ENCODE measurements at places on chromosomes 11 and 22.
A peak's percentile ranks its signal among the peaks of the same experiment; 100 is the strongest.

DNA sequence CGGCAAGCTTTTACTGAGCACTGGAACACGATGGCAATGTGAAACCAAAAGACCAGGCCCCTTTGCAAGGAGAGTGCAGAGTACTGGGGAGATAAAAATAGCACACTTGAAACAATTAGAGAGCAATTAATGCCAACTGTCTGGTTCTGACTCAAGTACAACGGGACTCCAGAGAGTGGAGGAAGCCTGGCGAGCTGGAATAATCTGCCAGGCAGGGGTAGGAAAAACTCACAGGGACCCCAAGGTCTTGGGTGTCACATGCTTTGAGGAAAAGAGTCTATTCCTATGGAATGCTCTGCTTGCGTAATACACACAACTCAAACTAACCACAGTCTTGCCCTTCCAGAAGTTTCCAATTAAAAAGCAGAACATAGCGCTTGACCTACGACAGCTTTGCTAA, 113.0 kb upstream of the CLMP start:
- DNase-seq = no peak

- DNase-seq = no peak
Observed at GRCh38 chr22:29022101-29022817, 39.4 kb downstream of the C22orf31 start.

GRCh38 chr22:43227239-43227630, 40.3 kb upstream of the TTLL12 start:
- DNase-seq = no peak

DNA sequence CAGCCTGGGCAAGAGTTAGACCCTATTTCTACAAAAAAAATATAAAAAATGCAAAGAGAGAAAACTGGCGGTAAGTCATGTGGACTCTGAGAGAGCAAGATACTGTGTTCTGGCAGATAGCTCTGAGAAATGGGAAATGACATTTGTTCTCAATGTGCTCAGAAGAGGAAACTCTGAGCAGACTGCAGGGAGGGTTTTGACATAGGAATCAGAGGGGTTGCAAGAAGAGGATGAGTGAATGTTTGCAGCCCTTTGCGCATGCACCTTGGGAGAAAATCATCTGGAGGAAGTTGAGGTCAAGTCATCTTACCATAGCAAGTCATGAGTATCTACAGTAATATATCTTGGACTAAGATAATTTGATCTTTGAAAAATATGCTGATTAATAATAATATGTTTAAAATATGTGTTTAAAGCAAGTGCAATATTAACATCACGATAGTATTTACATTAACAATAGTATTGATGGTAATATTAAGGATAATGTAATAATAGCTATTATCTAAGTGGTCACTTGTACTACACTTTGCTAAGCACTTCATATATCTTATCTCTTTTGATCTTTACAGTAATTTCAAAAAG, 2.6 kb downstream of the ACER3 start:
- no peak for DNase-seq

- no peak for DNase-seq
Observed at GRCh38 chr11:129637473-129637872, 178.2 kb upstream of the TMEM45B start.

GRCh38 chr11:81644239-81644840, 1089.3 kb downstream of the FAM181B start:
- DNase-seq = peak; percentile 9

GRCh38 chr11:45994371-45995341, 72.2 kb downstream of the LARGE2 start:
- DNase-seq = no peak

GRCh38 chr22:43042101-43042780, 27.3 kb upstream of the PACSIN2 start:
- no peak for DNase-seq

- no peak for DNase-seq
Observed at GRCh38 chr11:10325277-10326011, 20.6 kb downstream of the ADM start.

DNA sequence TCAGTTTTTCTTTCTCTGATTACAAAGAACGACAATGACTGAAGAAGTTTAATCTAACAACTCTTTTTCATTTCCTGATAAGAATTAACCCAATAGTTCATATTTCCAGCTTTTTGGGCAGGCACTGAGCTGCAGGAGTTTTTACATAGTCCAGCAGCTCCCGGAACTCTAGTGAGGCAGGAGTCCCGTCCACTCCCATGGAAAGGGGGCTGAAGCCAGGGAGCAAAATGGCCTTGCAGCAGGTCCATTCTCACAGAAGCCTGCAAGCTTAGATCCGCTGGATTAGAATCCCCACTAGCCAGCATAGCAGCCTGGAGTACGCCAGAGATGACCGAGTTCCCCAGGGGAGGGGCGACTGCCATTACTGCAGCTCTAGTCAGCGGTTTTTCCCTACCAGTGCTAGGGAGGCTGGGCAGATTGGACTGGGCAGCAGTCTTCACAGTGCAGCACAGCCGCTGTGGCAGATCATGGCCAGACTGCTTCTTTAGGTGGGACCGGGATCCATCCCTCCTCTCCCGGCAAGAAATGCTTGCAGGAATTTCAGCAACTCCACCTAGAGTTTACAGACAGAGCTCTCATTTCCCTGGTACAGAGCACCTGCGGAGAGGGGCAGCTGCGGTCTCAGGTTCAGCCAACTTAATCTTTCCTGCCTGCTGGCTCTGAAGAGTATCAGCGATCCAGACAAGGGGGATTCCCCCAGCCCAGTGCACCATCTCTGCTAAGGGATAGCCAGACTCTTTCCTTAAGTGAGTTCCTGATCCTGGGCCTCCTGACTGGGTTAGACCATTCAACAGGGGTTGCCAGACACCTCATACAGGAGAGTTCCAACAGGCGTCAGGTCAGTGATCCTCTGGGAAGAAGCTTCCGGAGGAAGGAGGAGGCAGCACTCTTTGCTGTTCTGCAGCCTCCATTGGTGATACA, 742 bp upstream of the CASP4 start:
- DNase-seq = no peak

- no peak for DNase-seq
Observed at GRCh38 chr11:118652681-118653181, 26.7 kb downstream of the TREH start.

- no peak for DNase-seq
Observed at GRCh38 chr11:120135838-120136237, 2.1 kb downstream of the TRIM29 start.

DNA sequence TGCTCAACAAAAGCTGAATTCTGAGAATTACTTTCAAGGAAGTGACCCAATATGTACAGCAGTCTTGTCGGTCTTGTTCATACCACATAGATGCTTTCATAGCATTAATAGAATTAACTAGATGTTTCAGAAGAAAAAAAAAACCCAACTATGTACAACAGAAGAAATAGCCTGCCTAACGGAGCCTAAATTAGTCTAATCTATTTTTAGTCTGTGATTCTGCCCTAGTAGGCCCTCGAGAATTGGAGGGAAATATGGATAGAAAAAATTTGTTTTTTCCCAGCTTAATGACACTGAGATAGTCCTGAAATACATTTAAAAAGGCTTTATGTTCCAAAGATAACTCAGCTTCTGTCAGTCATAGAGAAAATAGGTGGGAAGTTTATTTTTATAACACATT, 17.1 kb upstream of the TRPC6 start:
- DNase-seq = no peak

DNA sequence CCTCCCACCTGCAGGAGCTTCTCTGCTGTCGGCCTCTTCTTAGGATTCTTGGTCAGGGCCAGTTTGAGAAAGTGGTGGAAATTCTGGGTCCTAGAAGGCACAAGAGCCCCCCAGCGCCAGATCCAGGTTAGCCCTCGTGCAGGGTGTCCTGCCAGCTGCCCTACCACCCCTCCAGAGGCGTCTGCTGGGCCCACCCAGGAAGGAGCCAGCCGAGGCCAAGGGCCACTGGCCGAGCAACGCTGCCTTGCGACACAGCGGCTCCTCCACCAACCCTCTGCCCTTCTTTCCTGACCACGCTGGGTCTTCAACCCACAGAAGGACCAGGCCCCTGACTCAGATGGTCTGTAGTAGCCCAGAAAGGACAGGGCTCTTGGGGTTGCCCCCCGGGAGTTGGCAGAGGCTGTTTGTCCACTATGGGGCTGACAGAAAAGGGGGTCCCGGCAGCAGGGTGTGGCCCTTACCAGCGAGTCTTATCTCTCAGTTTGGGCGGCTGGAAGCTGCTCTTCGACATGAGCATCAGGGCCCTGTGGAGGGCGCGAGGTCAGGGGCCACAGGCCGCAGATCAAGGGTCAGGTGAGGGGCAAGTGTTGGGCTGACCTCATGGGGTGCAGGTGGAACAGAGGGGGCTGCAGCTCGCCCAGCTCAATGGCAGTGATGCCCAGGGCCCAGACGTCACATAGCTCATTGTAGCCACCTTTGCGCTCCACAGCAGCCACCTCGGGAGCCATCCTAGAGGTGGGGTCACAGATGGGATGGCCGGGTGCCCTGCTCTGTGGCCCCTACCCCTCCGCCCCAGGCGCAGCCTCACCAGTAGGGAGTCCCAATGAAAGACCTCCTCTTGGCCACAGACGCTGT, 2.5 kb downstream of the MAP4K2 start:
- DNase-seq = no peak

GRCh38 chr11:70824605-70825245, 426.4 kb downstream of the CTTN start:
- no peak for DNase-seq

DNA sequence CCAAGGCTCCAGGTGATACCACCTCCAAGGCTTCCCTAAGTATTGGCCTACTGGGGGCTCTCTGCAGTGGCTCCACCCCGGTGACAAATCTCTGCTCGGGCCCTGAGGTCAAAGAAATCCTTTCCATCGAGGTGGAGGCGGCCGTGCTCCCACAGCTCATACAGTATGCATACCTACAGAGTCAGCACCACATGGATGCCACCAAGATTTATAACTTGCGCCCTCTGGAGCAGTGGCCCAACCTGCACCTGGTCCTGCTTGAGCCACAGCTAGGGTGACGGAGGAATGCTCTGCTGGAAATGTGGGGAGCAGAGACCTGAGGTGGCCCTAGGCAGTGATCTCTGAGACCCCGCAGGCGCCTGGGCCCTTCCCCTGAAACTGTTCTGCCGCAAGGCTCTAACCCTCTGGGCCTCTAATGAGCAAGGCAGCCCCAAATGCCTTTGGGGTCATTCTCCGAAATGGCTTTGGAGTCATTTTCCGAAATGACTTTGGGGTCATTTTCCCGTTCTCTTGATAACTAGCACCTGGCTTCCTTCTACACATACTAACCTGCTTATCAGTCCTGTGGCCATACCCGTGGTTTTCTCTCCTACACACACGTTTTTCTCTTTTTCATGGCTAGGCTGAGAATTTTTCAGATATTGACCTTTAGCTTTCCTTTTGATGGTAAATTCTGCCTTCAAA, 33.9 kb downstream of the TMEM45B start:
- DNase-seq = no peak

- no peak for DNase-seq
Observed at GRCh38 chr22:21051831-21052400, 6.2 kb downstream of the LRRC74B start.

- no peak for DNase-seq
Observed at GRCh38 chr11:33934450-33934849, 42.6 kb upstream of the LMO2 start.

DNA sequence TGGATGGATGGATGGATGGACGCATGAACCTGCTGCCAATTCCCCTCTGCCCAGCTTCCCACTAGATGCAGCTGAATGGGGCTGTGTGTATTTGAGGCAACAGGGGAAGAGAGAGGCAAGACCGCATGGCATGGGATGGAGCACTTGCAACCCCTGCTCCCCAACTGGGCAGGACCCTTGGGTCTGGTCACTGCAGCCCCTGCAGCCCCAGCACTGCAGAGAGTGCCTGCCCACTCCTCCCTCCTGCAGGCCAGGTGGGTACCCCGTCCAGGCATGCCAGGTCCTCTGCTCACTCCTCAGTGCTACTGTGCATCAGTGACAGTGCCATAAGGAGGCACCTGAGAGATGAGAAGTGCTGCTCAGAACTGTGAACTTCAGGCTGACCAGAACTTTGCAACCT, 40.3 kb downstream of the OSBPL5 start:
- DNase-seq = no peak

GRCh38 chr11:108882211-108882831, 217.5 kb downstream of the DDX10 start:
- no peak for DNase-seq

GRCh38 chr11:4184163-4184916, 89.7 kb downstream of the RRM1 start:
- no peak for DNase-seq

Data from activated CD4-positive, alpha-beta T cell treated with anti-CD3 and anti-CD28 coated beads, Interleukin-2, amount 50 U/mL, for 48 hours (primary cell).